ENCODE measurements at places on chromosomes 12 and 14.

DNA sequence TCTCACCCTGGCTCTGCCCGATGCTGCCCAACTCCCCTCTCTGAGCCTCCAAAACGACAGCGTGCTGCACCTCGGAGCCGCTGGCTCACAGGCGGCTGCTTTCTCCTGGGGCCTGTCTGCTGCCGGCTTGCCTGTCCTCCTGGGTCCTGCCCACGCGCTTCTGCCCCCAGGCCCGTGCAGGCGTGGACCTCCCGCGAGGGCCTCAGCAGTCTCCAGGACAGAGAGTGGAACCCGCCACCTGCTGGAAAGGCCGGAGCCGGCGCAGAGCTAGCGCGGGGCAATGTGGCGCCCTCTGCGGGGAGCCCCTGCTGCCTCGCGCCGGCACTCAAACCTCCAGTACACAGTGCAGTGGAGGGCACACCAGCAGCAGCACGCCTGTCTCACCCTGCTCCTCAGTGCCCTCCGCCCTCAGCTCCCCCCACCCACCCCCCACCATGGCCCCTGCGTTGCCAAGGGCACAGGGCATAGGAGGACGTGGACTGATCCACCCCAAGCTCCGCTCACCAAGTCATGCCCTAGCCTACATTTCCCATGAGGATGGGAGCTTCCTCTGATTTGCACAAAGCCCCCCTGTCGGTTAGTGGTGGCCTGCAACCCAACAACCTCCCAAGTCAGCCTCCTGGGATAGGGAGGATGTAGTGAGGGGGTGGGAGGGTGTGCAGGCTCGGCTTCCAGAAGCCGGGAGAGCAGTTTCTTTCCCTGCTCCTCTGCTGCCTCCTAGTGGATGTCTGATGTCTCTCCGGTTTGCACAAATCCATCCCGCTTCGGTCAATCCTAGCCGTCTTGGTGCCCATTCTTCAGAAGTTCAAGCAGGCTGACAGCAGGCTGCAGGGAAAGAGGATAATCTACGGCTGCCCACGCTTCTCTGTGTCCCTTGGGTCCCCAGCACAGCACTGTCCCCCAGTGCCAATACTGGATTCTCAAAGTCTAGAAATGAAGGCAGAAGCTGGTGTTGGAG, 25.2 kb downstream of the KRT8 start:
- peak; percentile 64 for DNase-seq

DNA sequence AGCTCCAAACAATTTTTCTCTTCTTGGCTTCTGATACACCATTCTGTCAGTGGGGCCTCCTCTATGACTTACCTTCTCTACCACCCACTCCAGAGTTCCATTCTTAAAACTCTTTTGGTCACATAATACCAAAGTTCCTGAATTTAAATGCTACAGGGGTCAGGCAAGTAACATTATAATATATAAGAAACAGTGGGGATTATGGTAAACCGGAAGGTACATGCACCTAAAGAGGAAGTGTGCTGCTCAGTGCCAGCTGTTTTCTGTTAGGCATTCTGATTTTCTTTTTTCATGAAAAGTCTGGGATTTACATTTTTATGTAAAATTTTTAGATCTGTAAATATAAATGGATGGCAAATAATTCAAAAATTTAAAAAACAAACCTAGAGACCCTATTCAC, 39.9 kb downstream of the SOS2 start:
- no peak for DNase-seq

DNA sequence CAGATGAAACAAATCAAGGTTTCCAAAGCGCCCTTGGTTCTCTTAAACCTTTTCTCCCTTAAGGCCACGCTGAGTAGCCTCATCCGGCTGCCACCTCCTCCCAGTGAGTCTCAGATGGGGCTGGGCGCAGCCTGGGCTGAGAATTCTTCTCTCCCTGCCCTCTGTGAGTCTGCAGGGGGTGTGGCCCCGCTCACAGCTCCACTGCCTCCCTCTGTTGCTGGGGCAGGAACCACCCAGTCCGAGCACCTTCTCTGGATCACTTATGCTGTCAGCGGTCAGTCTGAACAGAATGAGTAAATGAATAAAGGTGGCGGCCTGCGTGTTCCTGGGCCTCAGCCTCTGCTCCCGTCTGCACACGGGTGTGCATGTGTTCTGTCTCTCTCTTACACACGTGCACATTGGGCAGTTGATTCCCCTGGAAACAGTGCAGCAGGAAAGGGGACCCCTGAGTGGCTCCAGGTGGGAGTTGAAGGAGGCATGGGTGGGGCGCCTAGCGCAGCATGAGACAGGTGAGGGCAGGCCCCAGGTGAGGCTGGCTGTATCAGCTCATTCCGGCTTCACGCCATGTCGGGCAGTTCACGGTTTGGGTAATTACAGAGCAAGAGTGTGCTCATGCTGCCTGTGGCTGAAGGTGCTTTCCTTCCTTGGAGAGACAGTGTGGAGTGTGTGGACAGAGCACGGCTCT, 4.3 kb downstream of the PAPLN start:
- no peak for DNase-seq

DNA sequence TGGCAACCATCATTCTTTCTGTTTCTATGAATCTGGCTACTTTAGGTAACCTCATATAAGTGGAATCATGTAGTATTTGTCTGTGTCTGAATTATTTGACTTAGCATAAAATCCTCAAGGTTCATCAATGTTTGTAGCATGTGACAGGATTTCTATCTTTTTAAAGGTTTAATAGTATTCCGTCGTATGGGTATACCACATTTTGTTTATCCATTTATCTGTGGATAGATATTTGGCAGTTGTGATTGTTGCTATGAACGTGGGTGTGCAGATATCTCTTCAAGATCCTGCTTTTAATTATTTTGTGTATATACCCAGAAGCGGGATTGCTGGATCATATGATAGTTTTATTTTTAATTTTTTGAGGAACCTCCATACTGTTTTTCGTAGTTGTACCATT, 421.7 kb downstream of the PCNX1 start:
- no peak for DNase-seq

DNA sequence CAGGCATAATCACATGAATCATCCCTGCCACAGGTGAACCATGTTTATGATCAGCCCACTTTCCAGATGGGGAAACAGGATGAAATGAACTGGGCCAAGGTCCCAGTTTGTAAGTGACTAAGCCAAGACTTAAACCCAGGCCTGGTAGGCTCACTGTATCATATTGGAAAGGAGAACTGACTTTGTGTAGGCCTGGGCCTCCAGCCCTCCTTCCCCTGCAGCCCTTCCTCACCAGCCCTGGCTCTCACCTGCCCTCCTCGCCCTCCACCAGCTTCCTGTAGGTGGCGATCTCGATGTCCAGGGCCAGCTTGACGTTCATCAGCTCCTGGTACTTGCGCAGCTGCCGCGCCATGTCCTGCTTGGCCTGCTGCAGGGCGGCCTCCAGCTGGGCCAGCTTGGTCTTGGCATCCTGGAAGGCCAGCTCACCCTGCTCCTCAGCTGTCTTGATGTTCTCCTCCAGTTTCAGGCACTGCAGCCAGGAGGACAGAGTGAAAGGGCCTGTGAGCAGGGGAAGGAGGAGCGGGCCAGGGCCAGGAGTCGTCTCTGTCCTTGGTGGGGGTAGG, 19.8 kb downstream of the KRT80 start:
- DNase-seq = no peak
